ENCODE measurements at places on chromosomes 7 and 10. TPM values are rescaled to one million over a fixed set of nuclear protein-coding genes. Genes with fewer than 3 reads are reported as not detected.

The UTF1 gene
- total RNA-seq = not detected

The MARVELD1 gene
- total RNA-seq = 34.9 TPM

The ACSM6 gene
- not detected for total RNA-seq

The OR2A5 gene
- total RNA-seq = not detected

All from fibroblast of the aortic adventitia (primary cell).